Epithelial cell of proximal tubule (primary cell): ENCODE measurements at places on chromosomes 11 and 22. TPM values are rescaled to one million over a fixed set of nuclear protein-coding genes. Genes with fewer than 3 reads are reported as not detected.

DNA sequence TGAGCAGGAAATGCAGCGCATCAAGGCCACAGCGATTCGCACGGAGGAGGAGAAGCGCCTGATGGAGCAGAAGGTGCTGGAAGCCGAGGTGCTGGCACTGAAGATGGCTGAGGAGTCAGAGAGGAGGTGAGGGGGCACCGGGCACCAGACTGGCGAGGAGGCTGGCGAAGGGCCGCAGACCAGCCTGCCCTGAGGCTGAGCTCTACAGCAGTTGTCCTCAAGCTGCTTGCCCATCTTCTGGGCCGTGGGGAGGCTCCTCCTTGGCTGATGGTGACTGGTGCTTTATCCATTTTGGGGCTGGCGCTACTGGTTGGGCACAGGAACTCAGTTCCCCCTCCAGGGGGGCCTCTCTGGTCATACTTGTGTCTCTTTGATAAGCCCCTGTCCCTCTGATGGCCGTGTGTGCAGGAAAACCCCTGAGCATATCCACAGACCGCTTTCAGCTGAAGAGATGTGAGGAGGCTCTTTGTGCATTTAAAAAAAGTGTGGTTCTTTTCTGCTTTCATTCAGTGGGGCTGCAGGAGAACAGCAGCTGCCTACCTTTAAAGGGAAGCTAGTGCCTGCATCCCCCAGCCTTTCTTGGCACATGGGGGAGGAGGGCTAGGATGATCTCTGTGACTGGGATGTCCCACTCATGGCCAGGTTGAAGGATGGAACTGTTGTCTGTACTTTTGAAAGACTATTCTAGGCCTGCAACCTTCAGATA lies 46.3 kb upstream of the CABP7 start:
- DNase-seq = no peak

DNA sequence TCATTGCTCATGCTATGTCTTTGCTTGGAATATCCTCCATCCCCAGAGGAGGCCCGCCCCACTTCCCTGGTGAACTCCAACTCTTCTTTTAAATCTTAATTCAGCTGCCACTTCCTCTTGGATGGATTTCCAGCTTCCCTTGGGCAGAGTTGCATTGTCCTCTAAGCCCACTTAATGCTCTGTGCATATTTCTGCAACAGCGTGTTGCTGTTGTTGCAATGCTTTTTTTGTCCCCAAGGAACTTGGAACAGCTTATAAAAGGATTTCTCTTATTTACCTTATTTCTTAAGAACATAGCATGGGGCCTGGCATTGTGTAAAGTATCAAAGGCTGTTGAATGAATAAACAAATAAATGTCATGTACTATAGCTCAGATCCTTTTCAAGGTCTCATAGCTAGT lies 507.4 kb downstream of the METTL15 start:
- DNase-seq = no peak

DNA sequence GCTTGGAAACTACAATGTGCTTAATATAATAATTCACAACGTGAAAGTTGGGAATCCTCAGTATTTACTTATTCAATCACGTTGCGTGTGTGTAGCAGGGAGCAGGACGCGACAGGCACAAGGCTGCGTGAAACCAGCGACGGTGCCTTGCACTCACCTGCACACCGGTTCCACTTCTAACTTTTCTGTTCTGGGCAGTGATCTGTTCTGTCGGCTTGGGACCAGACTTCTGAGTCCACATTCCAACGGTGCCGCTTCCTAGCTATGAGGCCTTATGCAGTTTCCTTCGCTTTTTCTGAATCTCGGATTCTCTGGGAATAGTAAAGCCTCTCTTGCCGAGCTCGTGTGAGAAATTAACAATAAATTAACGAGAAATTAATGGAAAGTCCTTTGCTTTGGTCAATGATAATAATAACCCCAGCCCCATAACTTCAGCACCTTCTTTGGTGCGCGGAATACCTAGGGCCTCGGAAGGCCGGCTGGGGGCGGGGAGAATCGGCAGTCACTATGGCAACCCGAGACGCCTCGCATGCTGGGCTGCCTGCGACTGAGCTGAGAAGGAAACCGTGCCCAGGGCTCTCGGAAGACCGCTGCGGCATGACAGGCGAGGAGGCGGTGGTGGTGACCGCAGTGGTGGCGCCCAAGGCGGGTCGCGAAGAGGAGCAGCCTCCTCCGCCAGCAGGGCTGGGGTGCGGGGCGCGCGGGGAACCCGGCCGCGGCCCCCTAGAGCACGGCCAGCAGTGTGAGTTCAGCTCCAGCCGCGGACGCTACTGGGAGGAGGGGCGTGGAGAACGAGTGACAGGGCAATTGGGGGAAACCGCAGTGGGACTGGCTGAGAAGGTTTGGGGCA lies at the start of gene C11orf97:
Gene C11orf97 (plus strand): TSS at position 530 of the 850 bp plus-strand sequence. CDS start 68 bp downstream, at position 598.
- no peak for DNase-seq

- DNase-seq = no peak
Observed at GRCh38 chr11:47132490-47132889, 44.2 kb downstream of the ARFGAP2 start.

DNA sequence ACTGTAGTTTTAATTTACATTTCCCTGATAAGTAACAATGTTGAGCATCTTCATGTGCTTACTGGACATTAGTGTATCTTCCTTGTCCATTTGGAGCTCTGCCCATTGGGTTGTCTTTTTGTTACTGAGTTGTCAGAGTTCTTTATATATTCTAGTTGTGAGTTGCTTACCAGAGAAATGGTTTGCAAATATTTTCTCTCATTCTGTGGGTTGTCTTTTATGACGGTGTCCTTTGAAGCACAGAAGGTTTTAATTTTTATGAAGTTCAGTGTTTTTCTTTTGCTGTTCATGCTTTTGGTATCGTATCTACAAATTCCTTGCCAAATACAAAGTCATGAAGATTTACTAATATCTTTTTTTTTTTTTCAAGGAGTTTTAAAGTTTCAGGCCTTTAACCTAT lies 42.4 kb downstream of the ZBTB44 start:
- DNase-seq = no peak

DNA sequence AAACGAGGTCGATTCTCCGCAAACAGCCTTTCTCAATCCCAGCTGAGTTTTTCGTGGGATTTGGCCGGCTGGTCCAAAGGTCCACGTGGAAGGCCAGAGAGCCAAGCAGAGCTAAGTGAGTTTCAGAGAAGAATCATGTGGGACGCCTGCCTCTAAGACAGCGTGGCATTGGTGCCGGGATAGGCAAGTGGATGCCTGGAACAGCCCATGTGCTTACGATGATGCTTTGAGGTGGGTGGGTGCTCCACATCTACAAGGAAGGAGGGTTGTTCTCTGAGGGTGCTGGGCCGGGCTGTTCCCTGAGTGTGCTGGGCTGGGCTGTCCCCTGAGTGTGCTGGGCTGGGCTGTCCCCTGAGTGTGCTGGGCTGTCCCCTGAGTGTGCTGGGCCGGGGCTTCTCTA lies 41.4 kb downstream of the MUC2 start:
- DNase-seq = no peak

DNA sequence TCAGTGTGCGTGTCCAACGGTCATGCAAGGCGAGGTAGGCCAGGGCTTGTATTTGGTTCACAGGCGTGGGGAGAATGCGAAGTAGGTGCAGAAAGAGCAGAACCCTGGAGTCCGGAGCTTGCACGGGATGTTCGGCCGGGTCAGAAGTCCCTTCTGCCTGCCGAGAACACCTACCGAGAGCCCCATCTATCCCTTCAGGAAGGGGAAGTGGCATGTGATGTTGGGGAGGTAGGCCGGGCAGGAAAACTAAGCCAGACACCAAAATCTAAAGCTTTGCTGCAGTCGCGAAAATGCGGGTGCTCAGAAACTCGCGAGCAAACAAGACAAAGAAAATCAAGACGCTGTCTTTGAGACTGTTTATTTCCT lies 435 bp upstream of the TAF6L start:
- no peak for DNase-seq

- no peak for DNase-seq
Observed at GRCh38 chr11:130180491-130180890, 20.9 kb downstream of the ST14 start.

DNA sequence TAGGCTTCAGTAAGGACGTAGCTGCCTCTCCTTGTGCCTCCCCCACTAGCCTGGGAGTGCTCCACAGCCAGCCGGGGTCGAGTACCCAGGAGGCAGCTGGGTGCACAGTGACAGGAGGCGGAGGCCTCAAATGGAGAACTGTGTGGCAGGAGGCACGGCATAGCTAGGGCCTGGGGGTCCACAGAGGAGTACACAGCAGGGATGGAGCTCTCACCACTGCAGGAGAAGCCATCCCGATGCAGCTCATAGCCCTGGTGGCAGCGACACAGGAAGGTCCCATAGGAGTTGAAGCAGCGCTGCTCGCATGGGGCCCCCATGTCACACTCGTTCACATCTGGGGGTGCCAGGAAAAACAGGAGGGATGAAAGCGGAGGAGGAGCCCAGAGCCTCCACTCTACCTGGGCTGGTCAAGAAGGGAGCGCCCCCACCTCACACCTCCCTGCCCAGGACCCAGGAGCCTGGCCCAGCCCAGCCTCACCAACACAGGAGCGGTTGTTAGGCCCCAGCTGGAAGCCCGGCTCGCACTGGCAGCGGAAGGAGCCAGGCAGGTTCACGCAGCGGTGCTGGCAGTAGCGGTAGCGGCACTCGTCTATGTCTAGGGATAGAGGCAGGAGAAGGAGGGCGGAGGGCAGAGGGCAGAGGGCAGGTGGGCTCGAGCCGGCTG lies 2.8 kb downstream of the EFEMP2 start:
- DNase-seq = no peak

DNA sequence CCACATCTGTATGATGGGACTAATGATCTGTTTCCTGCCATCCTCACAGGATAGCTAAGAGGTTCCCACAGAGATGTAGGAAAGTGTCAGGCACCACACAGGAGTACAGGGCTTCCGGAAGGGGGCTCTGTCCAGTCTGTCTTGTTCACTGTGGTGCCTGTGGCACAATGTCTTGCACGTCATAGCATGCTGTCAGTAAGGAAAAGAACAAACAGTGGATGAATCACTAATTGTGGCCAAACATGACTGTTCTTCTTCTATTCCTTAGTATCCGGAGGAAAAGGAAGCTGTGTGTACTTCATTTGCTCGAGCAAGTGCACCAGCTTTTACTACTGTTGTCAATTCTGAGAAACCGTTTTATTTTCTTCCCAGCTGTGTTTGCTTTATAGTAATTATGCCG lies 73.4 kb upstream of the YWHAH start:
- no peak for DNase-seq

- DNase-seq = no peak
Observed at GRCh38 chr22:44500599-44500998, 2.6 kb upstream of the RTL6 start.

DNA sequence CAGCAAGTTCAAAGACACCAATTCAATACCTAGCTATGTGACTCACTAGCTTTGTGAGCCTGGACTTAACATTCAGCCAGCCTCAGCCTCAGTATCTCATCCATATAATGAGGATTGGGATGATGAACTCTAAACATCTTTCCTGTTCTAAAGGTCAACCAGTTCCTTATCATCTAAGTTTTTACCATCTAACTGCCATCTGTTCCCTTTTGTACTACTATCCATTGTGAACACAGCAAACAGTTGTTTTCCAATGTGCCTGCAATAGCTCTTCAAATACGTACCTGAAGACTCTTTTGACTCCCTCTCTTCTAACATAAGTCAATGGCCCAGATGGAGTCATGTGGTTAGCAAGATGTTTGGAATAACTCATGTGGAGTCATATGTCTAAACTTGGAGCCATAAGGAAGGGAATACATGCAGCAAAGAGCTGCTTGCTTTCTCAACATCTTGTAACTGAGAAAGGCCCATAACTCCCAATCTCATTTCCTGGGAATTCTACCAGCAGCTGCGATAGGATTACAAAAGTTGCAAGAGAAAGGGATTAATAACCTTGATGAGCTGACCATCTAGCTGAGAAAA lies 19.4 kb downstream of the SYTL2 start:
- no peak for DNase-seq

GRCh38 chr22:41957941-41958556 lies 6.1 kb downstream of the SMIM45 start:
- DNase-seq = no peak

- no peak for DNase-seq
Observed at GRCh38 chr11:12845739-12846358, 163.3 kb upstream of the RASSF10 start.

- DNase-seq = no peak
Observed at GRCh38 chr11:71504531-71504930, 22.5 kb upstream of the KRTAP5-7 start.

GRCh38 chr11:93089474-93090102 lies 108.2 kb downstream of the SLC36A4 start:
- DNase-seq = peak; percentile 33

- DNase-seq = peak; percentile 50
Observed at GRCh38 chr11:73295241-73295995, 12.7 kb upstream of the ARHGEF17 start.

- no peak for DNase-seq
Observed at GRCh38 chr11:1998290-1998689, 648 bp upstream of the H19 start.

DNA sequence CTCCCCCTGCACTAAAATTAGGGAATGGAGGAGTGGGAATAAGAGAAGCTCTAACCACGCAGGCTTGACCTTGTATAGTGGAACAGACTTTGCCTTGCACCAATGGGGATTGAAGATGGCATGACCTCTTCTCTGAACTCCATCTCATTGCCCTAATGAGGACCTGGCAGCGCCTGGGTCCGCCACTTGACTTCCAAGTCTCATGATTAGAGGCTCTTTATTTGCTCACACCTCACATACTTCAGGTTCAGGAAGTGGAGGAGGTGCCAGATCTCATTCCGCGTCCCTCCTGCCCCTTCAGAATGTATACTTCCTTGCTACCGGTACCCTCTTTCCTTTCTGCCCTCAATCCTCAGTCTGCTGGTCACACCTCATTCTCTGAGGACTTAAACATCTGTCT lies 106.0 kb upstream of the CD44 start:
- no peak for DNase-seq

GRCh38 chr11:70532731-70533130 lies 134.4 kb downstream of the CTTN start:
- no peak for DNase-seq

GRCh38 chr11:78080084-78080817 lies 589 bp upstream of the NDUFC2 start:
- DNase-seq = no peak

DNA sequence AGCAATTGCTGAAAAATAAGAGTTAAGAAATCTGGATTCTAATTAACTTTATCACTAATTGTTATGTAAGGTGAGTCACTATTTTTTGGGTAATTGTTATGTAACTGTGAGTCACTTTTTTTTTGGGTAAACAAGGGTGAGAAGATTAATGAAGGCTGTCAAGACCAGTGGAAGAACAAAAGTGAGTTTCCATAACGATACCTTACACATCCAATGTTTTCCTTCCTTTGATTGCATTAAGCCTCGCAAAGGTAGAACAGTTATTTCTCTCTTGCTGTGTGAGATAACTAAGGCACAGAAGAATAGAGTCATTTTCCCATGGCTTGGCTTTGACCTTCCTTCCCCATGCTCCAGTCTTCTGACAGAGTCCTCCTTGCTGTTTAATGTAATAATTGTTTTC lies 374.7 kb downstream of the DDX10 start:
- no peak for DNase-seq

Gene LYVE1
- 0.35 TPM in 1 of 2 replicates, not detected in the other for total RNA-seq

Gene CD3D
- total RNA-seq = not detected in 2 replicates

Gene SEZ6L
- not detected in 2 replicates for total RNA-seq

Gene POU2AF2
- not detected in 2 replicates for total RNA-seq

Gene DCHS1
- total RNA-seq = 1.2 and 1.8 TPM in 2 replicates

Gene USP2
- 0.63 and 1.1 TPM in 2 replicates for total RNA-seq

Gene BARX2
- total RNA-seq = 0.22 and 0.40 TPM in 2 replicates

Gene LRRC55
- total RNA-seq = not detected in 2 replicates

Gene SCGB1D2
- total RNA-seq = not detected in 2 replicates

Gene TYMP
- 7.6 and 13.1 TPM in 2 replicates for total RNA-seq

Gene XNDC1N
- total RNA-seq = 3.6 and 10.6 TPM in 2 replicates

Gene TMEM184B
- 51.9 and 90.2 TPM in 2 replicates for total RNA-seq
